Right cardiac atrium (tissue), 5 donors: ENCODE measurements at places on chromosomes 5 and 9. TPM values are rescaled to one million over a fixed set of nuclear protein-coding genes. Genes with fewer than 3 reads are reported as not detected.

DNA sequence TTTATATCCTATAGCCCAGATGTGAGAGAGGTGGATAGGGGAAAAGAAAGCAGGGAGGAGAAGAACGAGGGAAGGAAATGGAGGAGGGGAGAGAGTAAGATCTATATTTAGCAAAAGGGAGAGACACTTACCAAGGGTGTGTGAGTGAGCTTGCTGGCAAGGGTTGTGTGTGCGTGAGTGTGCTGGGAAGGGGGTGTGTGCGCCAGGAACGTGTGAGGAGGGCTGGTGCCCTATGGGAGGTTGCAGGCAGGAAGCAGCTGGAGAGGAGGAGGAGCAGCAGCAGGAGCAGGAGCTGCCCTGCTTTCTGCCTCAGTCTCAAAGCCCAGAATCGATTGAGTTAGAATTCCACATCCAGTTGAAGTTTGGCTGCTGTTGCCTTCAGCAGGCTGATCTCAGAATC is 148.3 kb upstream of the RUSC2 start:
- peak; percentile 87 for DNase-seq

SPZ1 gene
- total RNA-seq: not detected

DNA sequence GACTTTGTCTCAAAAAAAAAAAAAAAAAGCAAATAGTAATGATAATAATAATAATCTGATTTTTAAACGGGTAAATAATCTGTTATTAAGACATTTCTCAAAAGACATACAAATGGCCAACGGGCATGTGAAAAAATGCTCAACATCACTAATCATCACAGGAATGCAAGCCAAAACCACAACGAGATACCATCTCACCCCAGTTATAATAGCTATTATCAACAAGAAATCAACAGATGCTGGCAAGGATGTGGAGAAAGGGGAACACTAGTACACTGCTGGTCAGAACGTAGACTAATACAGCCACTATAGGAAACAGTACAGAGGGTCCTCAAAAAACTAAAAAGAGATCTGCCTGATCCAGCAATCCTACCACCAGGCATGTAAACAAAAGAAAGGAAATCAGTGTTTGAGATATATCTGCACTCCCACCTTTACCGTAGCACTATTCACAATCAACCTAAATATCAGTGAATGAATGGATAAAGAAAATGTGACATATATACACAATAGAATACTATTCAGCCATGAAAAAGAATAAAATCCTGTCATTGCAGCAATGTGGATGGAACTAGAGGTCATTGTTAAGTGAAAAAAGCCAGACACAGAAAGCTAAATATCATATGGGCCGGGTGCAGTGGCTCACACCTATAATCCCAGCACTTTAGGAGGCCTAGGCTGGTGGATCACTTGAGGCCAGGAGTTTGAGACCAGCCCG is 24.9 kb downstream of the VAV2 start:
- DNase-seq: no peak

KIF20A gene
- total RNA-seq: not detected

DNA sequence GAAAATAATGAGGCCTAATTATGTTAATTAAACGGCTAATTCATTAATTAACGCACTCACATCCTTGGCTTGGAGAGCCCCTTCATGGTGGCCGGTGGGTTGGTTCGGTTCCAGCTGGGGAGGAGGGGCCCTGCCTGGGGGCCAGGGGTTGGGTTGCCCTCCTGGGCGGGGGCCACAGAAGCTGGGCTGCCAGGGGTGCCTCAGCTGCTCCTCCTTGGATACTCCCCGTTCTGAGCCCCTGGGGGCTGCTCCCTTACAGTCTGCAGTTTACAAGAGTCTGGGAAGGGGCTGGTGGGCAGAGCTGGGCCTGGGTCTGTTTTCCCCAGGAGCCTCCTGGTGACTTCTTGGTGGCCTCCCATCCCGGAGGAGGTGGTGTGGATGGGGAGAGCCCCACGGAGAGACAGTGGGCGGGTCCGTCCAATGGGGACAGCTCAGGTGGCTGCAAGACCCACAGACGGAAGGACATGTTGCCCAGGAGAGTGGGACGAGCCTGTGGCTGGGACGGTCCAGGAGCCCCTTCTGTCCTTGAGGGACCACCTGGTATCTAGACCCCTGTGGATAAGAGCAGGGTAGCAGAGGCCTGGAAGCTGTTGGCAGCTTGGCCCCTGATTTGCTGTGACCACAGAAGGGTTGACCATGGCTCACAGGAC is 277.5 kb downstream of the PBX3 start:
- no peak for DNase-seq

ARHGEF28 gene
- 1.1 TPM for total RNA-seq

FGD3 gene
- 2.9 TPM for total RNA-seq

KLHL3 gene
- total RNA-seq: 39.6 TPM

DNA sequence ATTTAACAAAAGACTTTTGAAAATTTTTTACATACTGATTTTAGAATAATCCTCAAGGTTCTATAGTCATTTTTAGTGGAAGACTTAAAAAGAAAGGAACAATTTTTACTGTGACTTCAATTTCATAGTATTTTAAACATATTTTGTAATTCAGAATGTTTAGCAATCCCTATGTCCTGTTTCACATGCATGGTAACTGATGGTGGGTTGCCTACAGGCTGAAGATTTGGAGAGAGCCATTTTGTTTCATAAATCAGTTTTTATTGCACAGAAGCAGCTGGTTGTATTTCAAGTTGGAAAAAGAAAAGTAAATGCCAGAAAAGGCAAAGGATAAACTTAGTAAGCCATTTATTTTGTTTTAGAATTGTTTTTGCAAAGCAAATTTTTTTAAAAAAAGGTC is 24.0 kb downstream of the STARD4 start:
- DNase-seq: no peak

GPRIN1 gene
- total RNA-seq: 0.62 TPM

ANKRD33B gene
- 2.7 TPM for total RNA-seq

GRCh38 chr5:146722361-146722779 is 156.2 kb downstream of the PPP2R2B start:
- DNase-seq: no peak

DNA sequence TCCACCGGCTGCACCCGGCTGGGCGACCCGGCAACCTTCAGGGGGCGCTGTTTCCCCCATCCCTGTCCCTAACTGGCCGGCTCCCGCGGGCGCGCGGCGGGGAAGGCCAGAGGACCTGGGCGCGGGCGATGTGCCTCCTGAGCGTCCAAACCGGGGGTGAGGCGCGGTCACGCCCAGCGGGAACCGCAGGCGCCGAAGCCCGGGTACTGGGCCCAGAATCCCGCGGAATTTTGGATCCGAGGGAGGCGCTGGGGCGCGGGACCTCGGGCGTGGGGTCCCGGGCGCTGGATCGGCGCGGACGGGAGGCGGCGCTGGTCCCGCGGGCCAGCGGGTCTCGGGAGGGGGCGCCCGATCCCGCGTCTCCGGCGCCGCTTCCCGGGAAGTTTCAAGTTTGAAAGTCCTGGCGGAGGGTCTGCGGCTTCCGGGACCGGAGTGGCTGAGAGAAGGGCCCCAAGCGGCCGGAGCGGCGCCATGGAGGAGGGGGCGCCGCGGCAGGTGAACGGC is at the start of gene PKN3:
Gene PKN3, plus strand, starts transcription at position 59 of the 504 bp plus-strand sequence. Its CDS starts 413 bp downstream, at position 472.
- DNase-seq: peak; percentile 90

CDKN2A gene
- total RNA-seq: not detected

GRCh38 chr5:168244838-168245559 is 46.4 kb upstream of the WWC1 start:
- DNase-seq: no peak

GABRA1 gene
- total RNA-seq: not detected

CNTNAP3 gene
- total RNA-seq: 11.7 TPM
